ENCODE measurements at places on chromosomes 4 and X. TPM values are rescaled to one million over a fixed set of nuclear protein-coding genes. Genes with fewer than 3 reads are reported as not detected.

DNA sequence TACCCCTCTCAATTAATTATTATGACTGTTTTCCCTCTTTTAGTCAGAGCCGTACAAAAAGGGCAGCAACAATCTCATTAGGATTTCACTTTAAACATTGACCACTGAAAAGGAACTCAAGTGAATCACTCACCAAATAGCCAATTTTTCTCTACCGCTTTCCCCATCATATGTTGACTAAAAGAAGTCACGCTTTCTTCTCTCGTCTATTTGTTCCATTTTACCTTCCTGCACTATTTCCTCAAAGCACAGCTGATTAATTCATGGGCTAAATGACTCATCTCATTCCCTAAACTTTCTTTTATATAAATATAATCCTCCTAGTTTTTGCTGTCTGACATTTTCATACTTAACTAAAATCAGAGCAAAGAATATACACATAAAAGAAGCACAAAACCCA, 8.2 kb downstream of the MID1 start:
- H3K4me1 ChIP-seq, result peaks cover 32% of the 10 kb centered on the region
- DNase-seq, result no peak
- no peak overlapping the region for H3K27ac ChIP-seq
- H3K36me3 ChIP-seq, result peaks cover 5% of the 10 kb centered on the region
- H3K4me3 ChIP-seq, result no peak overlapping the region

DNA sequence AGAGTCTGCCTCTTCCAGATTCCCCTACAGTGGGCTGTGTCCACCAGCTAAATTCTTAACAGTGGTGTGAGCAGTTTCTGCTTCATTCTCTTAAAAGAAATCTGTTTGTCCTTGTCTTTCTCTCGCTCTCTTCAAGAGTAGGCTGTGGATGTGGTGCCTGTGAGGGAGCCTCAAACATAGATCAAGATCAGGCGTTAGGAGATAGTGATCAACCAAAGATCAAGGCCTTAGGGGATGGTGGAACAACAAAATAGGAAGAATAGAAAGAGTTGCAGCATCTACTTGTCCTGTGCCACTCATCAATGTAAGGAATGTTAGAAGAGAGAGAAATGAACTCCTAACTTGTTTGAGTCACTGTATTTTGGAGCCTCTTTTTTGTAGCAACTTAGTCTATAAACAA, 144.2 kb downstream of the AASDH start:
- peaks cover 3% of the 10 kb centered on the region for H3K36me3 ChIP-seq
- DNase-seq, result no peak
- no peaks in the 10 kb centered on the region for H3K27me3 ChIP-seq
- peaks cover 23% of the 10 kb centered on the region for H3K4me1 ChIP-seq
- H3K4me3 ChIP-seq, result no peak overlapping the region
- H3K27ac ChIP-seq, result no peak overlapping the region

DNA sequence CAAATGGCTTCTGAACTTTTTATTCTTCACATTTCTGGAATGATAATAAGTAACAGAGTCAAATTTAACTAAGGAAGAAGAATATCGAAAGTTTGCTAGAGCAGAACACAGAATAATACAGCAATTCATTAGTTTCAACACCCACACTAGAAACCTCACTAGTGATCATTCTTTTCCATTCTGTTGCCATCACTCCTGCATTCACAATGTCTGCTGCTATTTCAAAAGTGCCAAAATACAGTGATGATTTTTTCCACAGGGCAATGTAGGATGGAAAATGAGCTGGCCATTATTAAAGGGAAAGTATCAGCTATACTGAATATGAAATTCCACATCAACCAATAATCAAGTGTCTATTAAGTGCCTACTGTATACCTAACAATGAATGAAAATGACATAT, 186.7 kb downstream of the USP46 start:
- H3K36me3 ChIP-seq, result no peaks in the 10 kb centered on the region
- H3K4me1 ChIP-seq, result peaks cover 4% of the 10 kb centered on the region
- no peak overlapping the region for H3K4me3 ChIP-seq
- no peaks in the 10 kb centered on the region for H3K27me3 ChIP-seq

- H3K4me1 ChIP-seq, result peaks cover 5% of the 10 kb centered on the region
- DNase-seq, result no peak
- H3K27me3 ChIP-seq, result peaks cover 5% of the 10 kb centered on the region
- no peaks in the 10 kb centered on the region for H3K36me3 ChIP-seq
- H3K4me3 ChIP-seq, result no peak overlapping the region
Measured at GRCh38 chrX:861921-862320, 231.3 kb downstream of the SHOX start.

DNA sequence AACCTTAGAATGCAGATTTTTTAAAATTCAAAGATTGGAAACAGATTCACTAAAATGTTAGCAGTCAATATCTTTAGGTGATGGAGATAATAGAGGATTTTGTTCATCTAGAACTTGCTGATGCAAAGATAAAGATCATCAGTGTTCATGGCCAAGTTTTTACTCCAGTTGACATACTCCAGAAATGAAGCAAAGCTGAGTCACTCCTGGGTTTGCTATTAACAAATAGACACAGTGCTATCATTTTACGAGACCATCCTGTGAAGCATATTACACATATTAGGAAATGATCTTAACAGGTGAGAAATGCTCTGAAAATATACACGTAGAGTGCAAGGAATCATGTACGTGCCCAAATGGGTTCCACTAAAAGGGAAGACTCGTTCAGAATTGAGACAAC, 170.6 kb upstream of the FAM9B start:
- no peak overlapping the region for H3K27ac ChIP-seq
- no peaks in the 10 kb centered on the region for H3K4me1 ChIP-seq
- H3K27me3 ChIP-seq, result peaks cover 7% of the 10 kb centered on the region
- no peaks in the 10 kb centered on the region for H3K36me3 ChIP-seq

GRCh38 chr4:17400686-17401085, 111.2 kb downstream of the QDPR start:
- no peak overlapping the region for H3K4me3 ChIP-seq
- peaks cover 15% of the 10 kb centered on the region for H3K4me1 ChIP-seq
- no peak overlapping the region for H3K27ac ChIP-seq
- H3K36me3 ChIP-seq, result no peaks in the 10 kb centered on the region

- no peak for DNase-seq
- H3K36me3 ChIP-seq, result peaks cover 5% of the 10 kb centered on the region
- H3K27ac ChIP-seq, result no peak overlapping the region
- no peaks in the 10 kb centered on the region for H3K27me3 ChIP-seq
- no peak overlapping the region for H3K4me3 ChIP-seq
Measured at GRCh38 chr4:75907966-75908365, 5.7 kb upstream of the PPEF2 start.

DNA sequence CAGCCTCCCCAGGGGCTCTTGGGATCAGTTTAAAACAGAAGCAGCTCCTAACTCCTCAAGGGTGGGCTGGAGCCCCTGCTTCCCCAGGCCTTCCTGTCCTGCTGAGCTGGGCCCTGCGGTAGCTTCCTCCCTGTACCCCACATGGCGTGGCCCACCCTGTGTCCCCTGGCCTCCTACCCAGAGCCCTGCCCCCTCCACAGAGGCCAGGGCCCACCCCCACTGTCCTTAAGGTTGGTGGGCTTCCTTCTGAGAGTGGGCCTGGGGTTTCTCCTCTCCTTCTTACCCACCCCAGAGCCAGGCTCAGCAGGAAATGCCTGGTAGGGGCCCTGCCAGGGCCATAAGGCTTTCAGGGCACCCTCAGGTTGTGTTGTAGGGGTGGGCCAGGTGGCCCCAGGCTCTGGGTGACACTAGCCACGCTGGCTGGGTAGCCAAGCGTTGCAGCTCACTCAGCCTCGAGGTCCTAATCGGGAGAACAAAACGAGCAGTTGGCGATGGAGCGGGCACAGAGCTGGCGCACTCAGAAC, 11.6 kb downstream of the SH3BP2 start:
- H3K4me1 ChIP-seq, result peaks cover 11% of the 10 kb centered on the region
- DNase-seq, result no peak
- no peak overlapping the region for H3K4me3 ChIP-seq
- H3K36me3 ChIP-seq, result no peaks in the 10 kb centered on the region
- no peak overlapping the region for H3K27ac ChIP-seq
- no peaks in the 10 kb centered on the region for H3K27me3 ChIP-seq

DNA sequence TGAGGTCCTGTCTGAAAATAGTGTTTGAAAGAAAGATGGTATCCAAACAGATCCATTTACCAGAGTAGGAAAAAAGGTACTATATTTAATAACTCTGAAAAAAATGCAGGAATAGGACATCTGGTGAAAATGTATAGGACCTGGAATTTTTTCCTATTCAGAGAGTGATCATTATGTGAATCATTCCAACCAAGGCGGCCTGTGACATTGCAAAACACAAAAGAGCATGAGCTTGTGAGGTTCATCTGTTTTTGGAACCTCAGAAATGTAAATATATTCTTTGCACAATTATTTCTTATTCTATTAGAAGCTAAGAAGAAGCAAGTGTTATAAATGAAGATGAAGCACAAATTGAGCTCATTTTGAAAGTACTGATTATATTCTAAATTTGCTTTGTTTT, 2.0 kb downstream of the C4orf51 start:
- no peaks in the 10 kb centered on the region for H3K36me3 ChIP-seq
- H3K4me1 ChIP-seq, result peaks cover 20% of the 10 kb centered on the region
- H3K27me3 ChIP-seq, result no peaks in the 10 kb centered on the region
- H3K27ac ChIP-seq, result no peak overlapping the region
- no peak for DNase-seq

DNA sequence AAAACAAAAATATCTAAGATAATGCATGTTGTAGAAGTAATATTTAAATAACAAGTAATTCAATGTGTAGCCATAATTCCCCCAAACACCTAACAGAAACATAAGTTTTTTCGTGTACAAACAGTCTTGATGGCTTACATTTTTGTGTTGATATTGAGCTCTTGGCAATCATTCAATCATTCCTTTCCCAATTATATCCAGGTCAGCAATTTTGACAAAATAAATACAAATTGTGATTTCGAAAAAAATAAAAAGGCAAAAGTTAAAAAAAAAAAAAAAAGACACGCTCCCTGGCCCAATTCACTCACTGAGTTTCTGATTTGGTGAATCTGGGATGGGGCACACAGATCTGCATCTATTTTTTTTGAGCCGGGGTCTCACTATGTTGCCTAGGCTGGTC, 187.6 kb upstream of the GPC4 start:
- peaks cover 6% of the 10 kb centered on the region for H3K36me3 ChIP-seq
- peaks cover 25% of the 10 kb centered on the region for H3K4me1 ChIP-seq
- no peak overlapping the region for H3K4me3 ChIP-seq
- no peak overlapping the region for H3K27ac ChIP-seq
- no peak for DNase-seq

- no peaks in the 10 kb centered on the region for H3K27me3 ChIP-seq
- H3K36me3 ChIP-seq, result no peaks in the 10 kb centered on the region
- DNase-seq, result no peak
- H3K4me3 ChIP-seq, result no peak overlapping the region
- H3K4me1 ChIP-seq, result no peaks in the 10 kb centered on the region
- no peak overlapping the region for H3K27ac ChIP-seq
Measured at GRCh38 chrX:31199840-31200114, 127.9 kb upstream of the FTHL17 start.

DNA sequence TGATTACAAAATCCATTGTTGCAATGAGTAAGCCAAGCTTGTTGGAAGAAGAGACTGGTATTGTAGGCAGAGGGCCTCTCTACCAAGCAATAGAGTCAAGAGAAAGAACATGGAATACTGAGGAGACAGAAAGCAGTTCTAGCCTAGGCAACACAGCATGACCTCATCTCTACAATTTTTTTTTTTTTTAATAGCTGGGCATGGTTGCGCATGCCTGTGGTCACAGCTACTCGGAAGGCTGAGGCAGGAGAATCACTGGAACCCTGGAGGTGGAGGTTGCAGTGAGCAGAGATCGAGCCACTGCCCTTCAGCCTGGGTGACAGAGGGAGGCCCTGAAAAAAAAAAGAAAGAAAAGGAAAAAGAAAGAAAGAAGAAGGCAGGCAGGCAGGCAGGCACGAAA, 11.7 kb upstream of the ZBTB33 start:
- no peaks in the 10 kb centered on the region for H3K4me1 ChIP-seq
- no peaks in the 10 kb centered on the region for H3K27me3 ChIP-seq
- no peaks in the 10 kb centered on the region for H3K36me3 ChIP-seq
- no peak overlapping the region for H3K4me3 ChIP-seq
- DNase-seq, result no peak

- H3K4me1 ChIP-seq, result peaks cover 9% of the 10 kb centered on the region
- H3K36me3 ChIP-seq, result peaks cover 4% of the 10 kb centered on the region
- H3K4me3 ChIP-seq, result peak within 1 kb of the TSS; percentile 96
- H3K27me3 ChIP-seq, result no peaks in the 10 kb centered on the region
Measured at GRCh38 chr4:2536193-2537010, at the start of gene FAM193A. FAM193A (plus strand) TSS chr4:2536647; CDS start chr4:2536916, 269 bp downstream.

- no peak overlapping the region for H3K4me3 ChIP-seq
- no peaks in the 10 kb centered on the region for H3K4me1 ChIP-seq
Measured at GRCh38 chr4:156983366-156983765, 11.8 kb upstream of the PDGFC start.

DNA sequence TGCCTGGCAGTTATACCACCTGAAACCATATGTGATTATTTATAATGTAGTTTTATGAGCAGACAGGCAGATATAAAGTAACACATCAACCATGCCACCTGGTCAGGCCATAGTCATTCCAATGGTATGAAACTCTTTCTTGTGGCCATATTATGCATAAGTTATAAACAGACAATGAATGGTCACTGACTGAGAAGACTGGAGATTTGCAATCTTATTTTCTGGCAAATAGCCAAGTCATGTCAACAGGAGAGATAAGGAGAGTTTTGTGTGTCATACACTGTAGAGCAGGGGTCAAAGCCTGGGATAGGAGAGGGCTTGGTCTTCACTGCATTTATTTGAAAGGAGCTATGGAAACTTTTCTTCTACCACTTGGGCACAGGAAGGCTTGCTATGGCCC, 29.5 kb downstream of the SORBS2 start:
- no peaks in the 10 kb centered on the region for H3K36me3 ChIP-seq
- no peak overlapping the region for H3K4me3 ChIP-seq
- H3K27me3 ChIP-seq, result no peaks in the 10 kb centered on the region
- DNase-seq, result no peak
- H3K27ac ChIP-seq, result no peak overlapping the region

DNA sequence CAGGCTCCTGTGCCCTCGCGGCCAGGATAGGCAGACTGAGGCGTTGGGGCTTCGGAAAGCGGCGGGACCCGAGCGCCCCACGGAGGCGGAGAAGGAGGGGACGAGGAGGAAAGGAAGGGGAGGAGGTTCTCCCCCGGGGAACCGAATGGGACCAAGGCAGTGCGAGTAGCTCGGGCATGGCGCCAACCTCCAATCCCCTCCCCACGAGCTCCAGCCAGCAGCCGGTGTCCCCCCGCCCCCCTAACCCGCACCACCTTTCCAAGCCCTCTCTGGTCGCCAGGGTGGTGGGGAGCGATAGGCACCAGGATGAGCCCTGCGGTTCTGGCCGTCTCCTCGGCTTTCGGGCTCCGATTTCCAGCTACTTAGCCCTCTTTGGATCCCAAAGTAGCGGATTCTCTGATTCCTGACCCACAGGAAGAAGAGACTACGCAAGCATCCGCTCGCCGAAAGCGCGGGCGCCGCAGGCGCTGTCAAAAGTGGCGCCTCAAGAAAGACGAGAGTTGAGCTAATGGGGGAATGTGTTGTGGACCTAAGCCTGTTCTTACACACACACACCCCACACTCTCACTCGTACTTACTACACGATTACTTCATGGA, 15.2 kb upstream of the ZIC3 start:
- peak overlapping the region; percentile 73 for H3K4me3 ChIP-seq
- H3K27me3 ChIP-seq, result peaks cover 72% of the 10 kb centered on the region
- no peak for DNase-seq
- no peak overlapping the region for H3K27ac ChIP-seq
- no peaks in the 10 kb centered on the region for H3K36me3 ChIP-seq
- H3K4me1 ChIP-seq, result peaks cover 4% of the 10 kb centered on the region

Gene MAGED4B
- 82.9 TPM for total RNA-seq

Gene ENAM
- 0.41 TPM for total RNA-seq

Gene SLC10A7
- 16.1 TPM for total RNA-seq

Gene P2RY10
- not detected for total RNA-seq

Gene MAGEC2
- total RNA-seq, result not detected

Gene TREX2
- total RNA-seq, result 0.72 TPM

Gene S100P
- total RNA-seq, result 80.8 TPM

Gene RAB41
- not detected for total RNA-seq
